ENCODE measurements at places on chromosomes 3 and 15.

- no peak for DNase-seq
Observed at GRCh38 chr3:190558316-190558715, 44.4 kb downstream of the IL1RAP start.

DNA sequence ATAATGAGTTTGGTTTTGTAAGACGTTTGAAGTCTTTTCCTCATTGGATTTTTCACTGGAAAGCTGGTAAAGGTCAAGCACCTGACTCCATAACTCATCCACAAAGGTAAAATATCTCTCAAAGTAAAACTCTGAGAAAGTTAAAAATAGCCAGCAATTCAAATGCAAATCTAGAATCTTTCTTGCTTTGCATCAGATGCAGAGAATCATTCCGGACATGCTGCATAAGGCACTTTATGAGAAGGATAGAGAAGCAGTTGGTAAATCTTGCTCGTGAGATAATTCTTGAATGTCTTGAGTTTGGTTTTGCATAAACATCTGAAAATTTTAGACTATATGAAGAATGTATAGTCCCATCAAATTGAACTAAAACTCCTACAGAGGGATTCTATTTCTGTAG lies 9.1 kb downstream of the KCNMB2 start:
- no peak for DNase-seq

DNA sequence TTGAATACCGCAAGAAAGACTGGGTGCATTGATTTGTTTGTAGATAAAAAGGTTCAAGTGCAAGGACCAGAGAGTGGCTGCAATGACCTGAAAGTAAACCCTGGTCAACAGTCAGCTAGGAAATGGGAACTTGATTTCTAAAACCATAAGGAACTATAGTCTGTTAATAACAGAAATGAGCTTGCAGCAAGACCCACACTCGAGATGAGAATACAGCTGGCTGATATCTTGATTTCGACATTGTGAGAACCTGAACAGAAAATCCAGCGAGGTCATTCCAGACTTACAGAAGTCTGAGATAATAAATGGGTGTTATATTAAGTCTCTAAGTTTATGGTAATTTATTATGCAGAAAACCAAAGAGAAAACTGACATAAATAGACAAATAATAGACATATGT lies 177.3 kb downstream of the NFKBIZ start:
- no peak for DNase-seq

DNA sequence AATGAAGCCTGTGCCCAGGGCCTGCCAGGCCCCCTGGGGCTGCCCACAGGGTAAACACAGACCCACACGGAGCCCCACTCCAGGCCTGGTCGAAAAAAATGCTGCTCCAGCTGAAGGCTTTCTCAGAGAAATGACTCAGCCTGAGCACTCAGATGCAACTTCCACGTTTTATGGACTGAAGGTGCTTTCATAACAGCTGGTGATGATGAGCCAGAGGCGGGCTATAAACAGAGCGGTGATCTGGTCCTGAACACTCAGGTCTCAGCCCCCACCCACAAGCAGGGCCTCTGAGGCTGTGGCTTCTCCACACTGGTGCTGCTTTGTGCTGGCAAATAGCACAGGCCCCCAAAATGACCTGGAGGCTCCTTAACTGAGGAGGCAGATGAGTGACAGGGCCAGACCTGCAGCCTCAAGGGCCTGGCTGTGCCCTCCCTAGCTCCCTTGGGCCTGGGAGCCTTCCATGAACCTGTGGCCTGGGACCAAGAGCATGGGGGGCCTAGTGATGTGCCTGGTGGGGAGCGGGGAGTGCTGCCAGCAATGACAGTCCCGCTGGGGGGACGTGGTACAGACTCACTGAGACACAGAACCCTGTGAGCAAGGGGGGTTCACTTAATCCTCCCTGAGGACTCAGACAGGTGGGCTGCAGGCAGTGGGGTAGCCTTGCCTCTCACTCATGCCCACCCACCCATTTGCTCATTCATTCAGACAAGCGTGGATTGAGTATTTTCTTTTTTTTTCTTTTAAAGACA lies 23.0 kb upstream of the FURIN start:
- no peak for DNase-seq

- DNase-seq = no peak
Observed at GRCh38 chr3:128503164-128503651, 10.2 kb upstream of the GATA2 start.

DNA sequence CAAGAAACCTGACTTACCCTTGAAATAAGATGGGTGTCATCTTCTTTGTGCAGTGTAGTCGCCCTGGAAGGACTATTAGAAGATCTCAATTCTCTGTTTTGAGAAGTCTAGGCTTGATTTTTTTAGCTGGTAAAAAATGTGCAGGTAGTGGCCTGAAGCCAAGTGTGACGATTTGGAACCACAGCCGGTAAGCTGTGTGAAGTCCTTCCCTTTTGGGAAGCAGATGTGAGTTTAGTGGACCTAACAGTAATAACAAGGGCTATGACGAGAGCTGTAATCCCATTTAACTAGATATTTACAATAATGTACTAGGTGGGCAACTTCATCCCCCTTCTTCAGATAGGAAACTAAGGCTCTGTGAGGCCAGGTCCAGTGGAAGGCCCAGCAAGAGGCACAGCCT lies 81.7 kb upstream of the MYZAP start:
- DNase-seq = no peak

- DNase-seq = no peak
Observed at GRCh38 chr3:124846189-124846588, 41.0 kb downstream of the ITGB5 start.

DNA sequence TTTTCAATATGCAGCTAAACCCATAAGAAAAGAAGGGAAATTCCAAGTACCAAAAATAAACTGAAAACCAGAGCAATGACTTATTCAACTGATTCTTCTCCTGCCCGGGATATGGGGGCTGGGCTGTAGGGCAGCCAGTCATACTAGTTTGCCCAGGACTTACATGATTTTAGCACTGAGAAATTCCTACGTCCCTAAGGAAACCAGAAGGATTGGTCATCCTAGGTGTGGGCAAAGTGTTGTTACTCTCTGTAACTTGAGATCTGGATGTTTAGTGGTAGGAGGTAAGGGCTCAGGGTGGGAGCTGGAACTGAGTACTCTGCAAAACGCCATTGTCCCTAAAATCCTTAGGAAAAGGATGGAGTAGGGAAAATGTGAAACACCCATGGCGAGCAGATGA lies 1.2 kb upstream of the DAZL start:
- no peak for DNase-seq

GRCh38 chr3:90145094-90145860 lies 1037.9 kb downstream of the EPHA3 start:
- no peak for DNase-seq

DNA sequence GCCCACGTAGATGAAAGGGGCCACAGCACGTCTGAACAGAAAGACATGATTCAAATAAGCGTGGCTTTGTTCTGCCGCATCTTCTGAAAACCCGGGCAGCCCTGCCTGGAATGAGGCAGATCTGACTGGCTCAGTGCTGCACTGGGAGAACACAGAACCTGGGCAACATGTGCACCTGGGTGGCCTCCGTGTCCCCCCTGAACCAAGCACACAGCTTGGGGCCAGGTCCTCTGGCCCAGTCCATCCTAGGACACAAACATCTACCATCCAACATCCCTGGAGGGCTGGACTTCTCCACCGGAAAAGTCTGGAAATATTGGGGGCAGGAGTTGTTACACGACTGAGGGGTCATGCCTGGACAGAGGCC lies 119.4 kb downstream of the ADAMTS17 start:
- DNase-seq = no peak

- no peak for DNase-seq
Observed at GRCh38 chr3:14920536-14920935, 26.8 kb upstream of the NR2C2 start.

GRCh38 chr3:14369675-14370669 lies 32.4 kb upstream of the SLC6A6 start:
- DNase-seq = no peak

DNA sequence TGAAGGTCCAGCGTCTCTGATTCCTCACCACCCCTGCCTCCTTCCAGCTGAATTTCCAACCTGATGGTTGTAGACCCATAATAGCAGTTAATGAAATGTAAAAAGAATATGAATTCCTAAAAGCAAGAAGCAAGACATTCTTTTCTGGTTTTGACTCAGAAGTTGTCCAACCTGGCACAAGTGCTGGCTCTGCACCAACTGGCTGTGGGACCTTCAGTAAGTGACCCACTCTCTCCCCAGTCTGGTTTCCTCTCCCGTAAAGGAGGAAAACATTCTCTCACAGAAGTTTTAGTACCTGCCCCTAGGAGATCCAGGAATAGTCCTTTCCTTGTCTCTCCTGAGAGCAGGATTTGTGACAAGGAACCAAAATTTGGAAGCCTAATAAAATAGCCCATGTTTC lies 236.9 kb upstream of the TRIM42 start:
- no peak for DNase-seq

DNA sequence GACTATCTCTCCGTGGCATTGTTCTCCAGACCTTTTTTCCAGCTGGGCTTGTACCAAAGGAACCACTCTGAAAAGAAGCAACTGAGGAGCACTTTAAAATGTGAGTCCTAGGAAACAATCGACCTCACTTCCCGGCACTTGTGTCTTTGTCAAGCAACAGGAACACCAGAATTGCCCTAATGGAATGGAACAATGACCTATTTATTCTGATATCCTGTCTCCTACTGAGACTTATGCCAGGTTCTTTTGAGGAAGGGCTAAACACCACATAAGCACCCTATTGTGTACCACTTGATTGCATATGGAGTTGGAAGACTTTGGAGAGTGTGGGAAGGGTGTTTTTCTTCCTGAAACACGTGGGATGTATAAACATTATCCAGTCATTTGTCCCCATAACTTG lies 56.8 kb upstream of the TGFBR2 start:
- no peak for DNase-seq

GRCh38 chr3:100149713-100150415 lies 35.6 kb upstream of the FILIP1L start:
- no peak for DNase-seq

- DNase-seq = no peak
Observed at GRCh38 chr3:75886971-75887526, 101.7 kb upstream of the ZNF717 start.

- no peak for DNase-seq
Observed at GRCh38 chr15:55649058-55649423, 60.9 kb upstream of the PYGO1 start.

GRCh38 chr3:16264174-16264707 lies 502 bp downstream of the DPH3 start:
- DNase-seq = no peak

- DNase-seq = no peak
Observed at GRCh38 chr3:16089521-16089920, 85.0 kb upstream of the GALNT15 start.

DNA sequence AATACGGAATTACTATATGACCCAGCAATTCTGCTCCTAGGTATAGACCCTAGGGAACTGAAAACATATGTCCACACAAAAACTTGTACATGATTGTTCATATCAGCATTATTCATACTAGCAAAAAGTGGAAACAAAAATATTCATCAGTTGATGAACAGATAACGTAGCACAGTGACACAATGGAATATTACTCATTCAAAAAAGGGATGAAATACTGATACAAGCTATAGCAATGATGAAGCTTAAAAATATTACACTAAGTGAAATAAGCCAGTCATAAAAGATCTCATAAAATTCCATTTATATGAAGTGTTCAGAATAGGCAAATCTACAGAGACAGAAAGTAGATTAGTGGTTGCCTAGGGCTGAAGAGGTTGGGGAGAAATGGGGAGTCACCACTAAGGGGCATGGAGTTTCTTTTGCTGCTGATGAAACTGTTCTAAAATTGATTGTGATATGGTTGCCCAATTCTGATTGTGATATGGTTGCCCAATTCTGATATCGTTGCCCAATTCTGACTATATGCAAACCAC lies 10.5 kb downstream of the C15orf61 start:
- no peak for DNase-seq

DNA sequence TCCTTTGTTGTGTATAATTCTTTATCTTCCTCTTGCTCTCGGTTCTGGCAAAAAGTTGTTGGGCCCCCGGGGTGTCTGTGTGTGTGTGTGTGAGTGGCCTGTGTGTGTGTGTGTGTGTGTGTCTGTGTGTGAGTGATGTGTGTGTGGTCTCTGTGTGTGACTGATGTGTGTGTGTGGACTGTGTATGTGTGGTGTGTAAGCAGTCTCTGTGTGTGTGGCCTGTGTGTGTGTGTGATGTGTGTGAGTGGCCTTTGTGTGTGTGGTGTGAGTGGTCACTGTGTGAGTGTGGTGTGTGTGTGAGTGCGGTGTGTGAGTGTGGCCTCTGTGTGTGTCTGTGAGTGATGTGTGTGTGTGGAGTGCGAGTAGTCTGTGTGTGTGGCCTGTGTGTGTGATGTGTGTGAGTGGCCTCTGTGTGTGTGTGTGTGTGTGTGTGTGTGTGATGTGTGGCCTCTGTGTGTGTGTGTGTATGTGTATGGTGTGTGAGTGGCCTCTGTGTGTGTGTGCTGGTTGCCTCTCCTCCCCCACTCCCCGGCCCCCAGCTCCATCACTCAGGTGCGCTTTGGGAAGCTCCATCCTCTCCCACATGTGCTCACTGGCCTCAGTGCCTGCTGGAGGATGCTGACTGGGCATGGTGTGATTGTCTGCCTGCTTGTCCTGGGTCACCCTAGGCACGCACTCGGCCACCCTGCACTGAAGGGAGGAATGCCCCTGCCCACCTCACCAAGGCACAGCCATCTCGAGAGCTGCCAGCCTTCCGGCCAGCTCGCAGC lies 8.8 kb downstream of the LINGO1 start:
- no peak for DNase-seq

DNA sequence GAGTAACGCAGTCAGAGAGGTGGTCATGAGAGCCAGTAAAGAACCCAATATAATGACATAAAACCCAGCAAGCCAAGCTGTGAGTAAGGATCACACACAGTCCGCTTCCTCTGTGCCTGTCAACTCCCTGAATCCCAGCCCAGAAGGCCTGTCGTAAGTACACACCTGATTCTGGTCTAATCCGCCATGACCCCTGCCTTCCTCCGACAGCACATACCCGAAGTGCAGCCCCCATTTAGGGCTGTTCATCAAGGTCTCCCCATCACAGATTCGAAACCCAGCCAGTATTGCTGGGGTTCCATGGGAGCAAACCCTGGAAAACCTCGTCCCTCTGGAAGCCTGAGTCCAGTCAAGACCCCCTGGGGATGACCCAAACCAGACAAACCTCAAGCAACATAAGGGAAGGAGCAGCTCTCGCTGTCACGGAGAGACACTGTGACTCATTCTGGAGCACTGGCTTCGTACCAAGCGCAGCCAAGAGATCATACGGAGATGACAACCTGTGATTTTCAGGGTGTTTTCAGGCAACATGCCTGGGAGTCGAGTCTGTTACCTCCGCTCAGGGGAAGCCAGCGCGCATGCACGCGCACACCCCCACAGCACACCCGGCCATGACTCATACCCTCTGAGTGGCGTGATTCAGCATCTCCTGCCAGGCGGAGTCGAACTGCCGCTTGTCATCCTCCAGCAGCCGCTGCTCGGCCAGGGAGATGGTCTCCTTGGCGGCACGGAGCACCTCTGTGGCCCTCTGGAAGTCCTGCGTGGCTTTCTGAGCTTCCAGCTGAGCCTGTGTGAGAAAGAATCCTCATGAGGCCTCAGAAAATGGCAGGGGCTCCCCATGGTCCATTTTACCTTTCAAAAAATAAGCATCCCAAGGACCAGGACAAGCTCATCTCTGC lies 63.0 kb downstream of the SH3BP5 start:
- peak; percentile 85 for DNase-seq

DNA sequence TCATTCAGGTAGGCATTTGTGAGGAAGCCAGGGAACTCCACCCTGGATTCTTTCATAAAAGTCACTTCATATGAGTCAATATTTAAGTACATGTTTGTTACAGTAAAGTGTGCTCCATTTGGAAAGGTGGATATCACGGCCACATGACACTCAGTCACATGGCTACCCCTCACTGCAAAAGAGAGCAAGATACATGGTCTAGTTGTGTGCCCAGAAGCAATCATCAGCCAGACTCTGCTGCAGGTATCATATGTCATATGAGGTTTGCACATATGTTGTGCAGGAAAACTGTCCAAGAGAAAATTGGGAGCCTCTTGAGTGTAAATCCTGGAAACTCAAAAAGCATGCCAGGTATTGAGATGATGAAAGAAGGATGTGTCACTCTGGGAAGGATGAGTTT lies 55.0 kb upstream of the NMNAT3 start:
- no peak for DNase-seq

Data from stimulated activated CD4-positive, alpha-beta T cell treated with anti-CD3 and anti-CD28 coated beads, Interleukin-4, amount 100 ng/mL, for 1 hour (primary cell).